Right cardiac atrium (tissue), 5 donors: ENCODE measurements at places on chromosomes 12 and 14.

DNA sequence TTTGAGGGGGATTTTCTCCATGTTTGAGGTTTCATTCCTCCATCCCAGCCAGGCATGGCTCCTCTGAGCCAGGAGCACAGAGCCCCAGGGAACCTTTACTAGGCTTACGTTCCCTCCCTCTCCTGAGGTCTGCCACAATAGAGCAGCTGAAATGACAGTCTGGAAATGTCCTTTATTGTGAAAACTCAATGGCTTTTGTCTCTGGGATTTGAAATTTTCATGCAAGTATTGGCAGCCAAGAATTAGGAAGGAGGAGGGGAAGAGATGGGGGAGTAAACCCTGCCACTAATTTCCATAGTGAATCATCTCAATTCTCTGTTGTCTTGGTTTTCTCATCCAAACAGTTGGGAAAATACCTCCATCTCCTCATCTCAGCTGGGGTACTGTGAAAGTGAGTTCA is 2.6 kb upstream of the PLEKHG3 start:
- DNase-seq, result no peak

DNA sequence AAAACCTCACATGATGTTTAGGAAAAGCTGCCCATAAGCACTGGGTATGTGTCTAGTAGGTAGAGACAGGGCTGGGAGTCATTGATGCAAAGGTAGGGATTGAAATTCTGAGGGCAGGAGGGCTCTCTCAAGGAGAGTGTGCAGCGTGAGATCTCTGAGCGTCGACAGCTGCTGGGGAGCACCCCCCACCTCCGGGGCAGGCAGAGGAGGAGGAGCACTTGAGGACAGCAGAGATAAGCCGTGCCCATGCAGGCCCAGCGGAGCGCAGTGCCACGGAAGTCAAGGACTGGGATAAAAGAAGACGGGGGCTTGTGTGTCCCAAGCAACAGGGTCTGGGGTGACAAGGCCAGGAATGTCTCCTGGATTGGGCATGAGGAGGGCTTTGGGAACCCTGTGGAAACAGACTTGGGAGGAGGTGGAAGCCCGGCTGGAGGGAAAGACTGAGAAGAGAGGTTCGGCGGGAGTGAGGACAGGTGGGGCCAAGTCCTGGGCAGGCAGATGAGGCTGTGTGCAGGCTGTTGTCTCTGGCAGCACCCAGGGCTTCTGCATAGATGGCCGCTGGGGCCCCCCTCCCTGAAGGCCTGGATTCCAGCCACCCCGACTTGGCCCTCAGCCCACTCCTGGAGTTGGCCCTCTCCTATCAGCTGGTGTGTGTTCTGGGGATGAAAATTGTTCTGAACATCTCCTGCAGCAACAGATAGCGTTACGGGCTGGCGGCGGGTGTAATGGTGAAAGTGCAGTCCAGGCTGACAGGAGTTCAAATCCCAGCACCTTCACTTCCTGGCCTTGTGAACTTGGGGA is 1.9 kb downstream of the CACNA2D4 start:
- DNase-seq, result peak; percentile 87

GRCh38 chr12:15427913-15428312 is 105.6 kb downstream of the PTPRO start:
- no peak for DNase-seq

DNA sequence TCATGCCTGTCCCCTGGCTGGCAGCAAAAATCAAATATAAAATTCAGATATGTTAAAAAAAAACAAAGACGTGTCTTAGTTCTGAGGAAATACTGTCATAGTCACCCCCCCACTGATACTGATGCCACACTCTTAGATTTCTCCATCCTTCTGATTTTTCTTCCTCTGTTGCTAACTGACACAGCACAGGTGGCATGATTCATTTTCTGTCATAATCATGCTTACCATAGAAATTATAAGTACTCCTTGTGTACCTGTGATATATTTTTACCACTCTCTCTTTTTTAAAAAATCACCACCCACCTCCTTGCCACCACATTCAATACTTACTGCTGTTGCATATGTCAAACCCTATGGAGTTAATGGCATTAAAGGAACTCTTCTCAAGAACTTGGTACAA is 209.2 kb downstream of the PPM1H start:
- DNase-seq, result no peak

DNA sequence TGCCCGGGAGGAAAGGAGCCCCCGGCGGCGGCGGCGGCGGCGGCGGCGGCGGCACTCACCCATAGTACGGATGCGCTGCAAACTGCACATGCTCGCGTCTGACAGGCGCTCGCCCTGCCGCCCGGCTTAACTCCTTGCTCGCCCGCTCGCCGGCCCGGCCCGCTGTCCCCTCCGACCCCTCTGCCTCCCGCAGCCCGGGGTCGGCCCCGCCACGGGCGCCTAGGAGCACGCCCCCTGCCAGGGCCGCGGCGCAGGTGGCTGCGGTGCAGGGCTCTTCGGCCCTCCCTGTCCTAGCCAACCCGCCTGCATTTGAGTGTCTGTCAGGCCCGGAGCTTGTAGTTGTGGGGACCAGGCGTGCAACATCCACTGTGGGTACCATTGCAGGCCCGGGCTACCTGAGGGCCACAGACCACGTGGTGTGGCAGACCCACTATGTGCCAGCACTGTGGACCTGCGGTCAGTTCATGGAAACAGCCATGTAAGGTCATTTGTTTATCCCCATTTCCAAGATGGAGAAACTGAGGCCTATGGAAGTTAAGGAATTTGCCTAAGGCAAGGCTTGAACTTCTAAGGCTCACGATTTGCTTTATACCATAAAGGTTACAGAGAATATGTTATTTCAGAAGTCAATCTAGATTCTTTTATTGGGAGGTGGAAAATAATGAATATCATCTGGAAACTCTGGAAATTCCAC is 17.6 kb upstream of the PLEKHH1 start:
- DNase-seq, result no peak

DNA sequence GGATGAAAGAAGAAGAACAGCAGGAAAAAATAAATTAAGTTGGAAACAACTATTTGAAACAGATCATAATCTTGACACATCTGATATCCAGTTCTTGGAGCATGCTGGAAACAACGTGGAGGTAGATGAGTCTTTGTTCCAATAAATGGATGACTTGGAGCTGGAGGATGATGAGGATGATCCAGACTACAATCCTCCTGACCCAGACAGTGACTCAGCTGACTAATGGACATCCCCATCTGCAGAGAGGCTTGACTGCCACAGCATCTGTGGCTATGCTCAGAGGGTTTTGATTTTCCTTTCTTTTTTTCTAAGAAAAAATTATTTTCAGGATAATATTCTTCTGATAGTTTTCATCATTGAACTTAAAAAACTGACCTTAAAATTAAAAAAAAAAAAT is 6.2 kb upstream of the ZDHHC17 start:
- no peak for DNase-seq
